Endothelial cell (in vitro differentiated cells): ENCODE measurements at places on chromosomes 3 and 15.

GRCh38 chr15:87527875-87528274 is 728.7 kb downstream of the NTRK3 start:
- DNase-seq, result no peak
- H3K27me3 ChIP-seq, result no peaks in the 10 kb centered on the region
- H3K36me3 ChIP-seq, result no peaks in the 10 kb centered on the region
- no peak overlapping the region for H3K27ac ChIP-seq

GRCh38 chr15:100216182-100216581 is 125.6 kb downstream of the ADAMTS17 start:
- H3K27ac ChIP-seq, result peak overlapping the region; percentile 25
- no peak overlapping the region for H3K4me3 ChIP-seq
- H3K4me1 ChIP-seq, result peaks cover 10% of the 10 kb centered on the region
- no peak for DNase-seq

DNA sequence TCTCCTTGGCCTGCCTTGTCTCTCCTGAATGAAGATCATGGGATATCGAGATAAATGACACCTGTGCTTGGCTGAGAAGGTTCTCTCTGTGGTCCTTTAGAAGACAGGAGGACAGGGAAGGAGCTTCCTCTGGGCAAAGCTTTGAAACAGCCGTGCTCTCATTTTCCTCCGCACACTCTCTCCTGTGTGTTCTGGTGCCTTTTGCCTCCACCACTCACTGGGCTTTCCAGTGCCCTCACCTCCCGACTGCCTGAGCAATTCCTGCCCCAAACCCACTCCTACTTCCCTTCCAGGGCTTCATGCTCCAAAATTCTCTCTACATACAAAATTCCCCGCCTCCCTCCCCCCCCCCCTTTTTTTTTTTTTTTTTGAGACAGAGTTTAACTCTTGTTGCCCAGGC is 32.3 kb downstream of the UPK1B start:
- peaks cover 17% of the 10 kb centered on the region for H3K36me3 ChIP-seq
- DNase-seq, result no peak
- peaks cover 4% of the 10 kb centered on the region for H3K27me3 ChIP-seq

DNA sequence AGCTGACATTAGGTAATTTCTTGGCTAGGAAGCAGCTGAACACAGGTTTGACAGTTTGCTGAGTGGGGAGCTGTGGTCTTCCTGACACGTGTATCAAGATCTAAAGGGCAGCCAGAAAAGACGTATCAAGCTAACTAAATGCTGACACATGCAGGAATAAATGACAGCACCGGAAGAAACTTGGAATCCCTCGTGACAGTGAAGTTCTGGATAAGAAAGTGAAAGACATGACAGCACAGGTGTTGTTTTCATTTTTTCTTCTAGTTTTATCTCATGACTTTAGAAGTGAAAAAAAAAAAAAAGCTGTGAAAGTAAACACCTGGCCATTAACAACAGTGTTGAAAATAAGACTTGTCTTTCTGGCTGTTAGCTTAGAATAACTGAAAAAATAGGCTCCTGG is 48.7 kb downstream of the FGF7 start:
- H3K4me3 ChIP-seq, result no peak overlapping the region
- no peak for DNase-seq
- no peak overlapping the region for H3K27ac ChIP-seq
- H3K4me1 ChIP-seq, result no peaks in the 10 kb centered on the region
- no peaks in the 10 kb centered on the region for H3K36me3 ChIP-seq
- no peaks in the 10 kb centered on the region for H3K27me3 ChIP-seq

DNA sequence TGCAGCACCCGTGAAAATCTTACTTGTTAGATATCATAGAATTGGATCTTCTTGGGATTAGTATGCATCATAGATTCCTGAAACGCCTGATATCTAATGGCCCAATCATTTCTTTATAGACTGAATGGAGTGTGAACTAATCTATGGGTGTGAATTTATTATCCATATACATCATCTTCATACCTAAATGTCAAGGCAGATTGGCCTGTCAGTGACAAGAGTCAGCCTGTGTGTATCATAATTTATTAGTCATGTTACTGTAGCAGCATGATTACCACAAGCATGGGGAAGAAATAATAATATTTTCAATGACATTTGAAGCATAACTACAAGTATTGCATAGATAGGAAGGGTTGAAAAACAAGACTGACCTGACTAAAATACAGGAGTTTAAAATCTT is 235.8 kb downstream of the RAP2B start:
- no peak for DNase-seq
- H3K4me3 ChIP-seq, result no peak overlapping the region
- no peaks in the 10 kb centered on the region for H3K4me1 ChIP-seq
- no peaks in the 10 kb centered on the region for H3K36me3 ChIP-seq
- no peak overlapping the region for H3K27ac ChIP-seq

GRCh38 chr3:151350656-151351055 is 21.3 kb upstream of the P2RY13 start:
- DNase-seq, result no peak
- H3K4me1 ChIP-seq, result peaks cover 23% of the 10 kb centered on the region
- no peaks in the 10 kb centered on the region for H3K36me3 ChIP-seq
- H3K27ac ChIP-seq, result no peak overlapping the region
- H3K27me3 ChIP-seq, result peaks cover 3% of the 10 kb centered on the region

GRCh38 chr15:98562331-98562937 is 85.9 kb upstream of the IGF1R start:
- no peak for DNase-seq
- peaks cover 3% of the 10 kb centered on the region for H3K27me3 ChIP-seq
- H3K4me1 ChIP-seq, result no peaks in the 10 kb centered on the region
- no peak overlapping the region for H3K27ac ChIP-seq
- H3K36me3 ChIP-seq, result no peaks in the 10 kb centered on the region

GRCh38 chr3:189170559-189170958 is 1.2 kb upstream of the TPRG1 start:
- no peak for DNase-seq
- H3K4me3 ChIP-seq, result no peak overlapping the region
- no peaks in the 10 kb centered on the region for H3K36me3 ChIP-seq
- no peaks in the 10 kb centered on the region for H3K4me1 ChIP-seq
- H3K27me3 ChIP-seq, result peaks cover 2% of the 10 kb centered on the region

DNA sequence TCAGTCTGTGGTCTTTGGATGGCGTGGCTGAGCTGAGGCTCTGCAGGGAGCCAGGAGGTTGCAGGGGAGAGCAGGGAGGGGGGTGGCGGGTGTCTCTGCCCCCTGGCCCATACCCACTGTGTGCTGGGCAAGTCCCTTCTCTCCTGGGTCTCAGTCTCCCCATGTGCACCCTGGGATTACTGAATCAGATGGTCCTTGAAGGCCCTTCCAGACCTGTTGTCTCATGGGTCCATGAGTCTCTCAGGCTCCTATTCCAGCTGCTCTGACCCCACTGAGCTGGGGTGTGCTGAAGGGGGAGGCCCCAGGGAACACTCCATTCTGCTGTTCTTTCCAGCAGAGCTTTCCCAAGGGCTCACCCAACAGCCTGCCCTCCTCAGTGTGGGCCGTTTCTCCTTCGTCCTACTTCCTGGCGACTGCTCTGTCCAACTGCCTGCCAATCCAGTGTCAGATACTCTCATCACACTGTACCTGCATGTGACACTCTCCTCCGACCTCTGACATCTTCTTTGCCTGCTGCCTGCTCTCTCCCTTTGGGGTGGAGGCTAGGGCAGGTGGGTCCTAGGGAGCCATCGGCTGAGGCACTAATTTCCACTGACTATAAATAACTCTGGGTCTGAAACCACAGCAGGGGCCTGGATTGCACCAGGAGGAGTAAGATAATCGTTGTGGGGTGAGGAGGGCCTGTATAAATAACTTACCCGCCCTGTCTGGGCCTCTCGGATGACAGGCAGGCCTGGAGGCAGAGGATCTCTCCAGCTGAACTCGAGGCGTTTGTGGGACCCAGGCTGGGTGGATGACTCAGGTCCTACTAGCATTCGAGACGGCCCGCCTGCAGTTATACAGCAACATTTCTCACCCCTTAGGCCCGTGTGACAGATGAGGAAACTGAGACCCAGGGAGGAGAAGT is 67.1 kb downstream of the ATP2B2 start:
- H3K27ac ChIP-seq, result no peak overlapping the region
- peaks cover 17% of the 10 kb centered on the region for H3K4me1 ChIP-seq
- H3K4me3 ChIP-seq, result no peak overlapping the region
- no peak for DNase-seq
- H3K27me3 ChIP-seq, result peaks cover 3% of the 10 kb centered on the region

DNA sequence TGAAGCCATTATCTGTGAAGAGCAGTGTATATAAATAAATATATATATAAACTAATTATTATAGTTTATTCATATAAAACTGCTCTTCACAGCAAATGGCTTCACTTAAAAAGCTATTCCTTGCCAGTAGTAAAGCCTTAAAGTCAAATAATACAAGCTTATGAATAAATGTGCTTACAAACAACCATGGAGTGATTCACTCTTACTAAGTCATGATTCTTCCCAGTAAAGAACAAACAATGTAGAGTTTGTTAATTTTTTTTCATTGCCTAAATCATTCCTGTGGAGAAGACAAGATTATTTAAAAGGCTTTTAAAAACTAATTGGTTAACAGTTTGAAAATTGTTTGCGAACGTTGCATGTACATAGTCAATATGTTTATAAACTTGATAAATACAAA is 140.7 kb downstream of the PLCH1 start:
- no peak for DNase-seq
- H3K27me3 ChIP-seq, result no peaks in the 10 kb centered on the region
- H3K27ac ChIP-seq, result no peak overlapping the region
- no peaks in the 10 kb centered on the region for H3K36me3 ChIP-seq
- H3K4me3 ChIP-seq, result no peak overlapping the region
- H3K4me1 ChIP-seq, result peaks cover 11% of the 10 kb centered on the region

DNA sequence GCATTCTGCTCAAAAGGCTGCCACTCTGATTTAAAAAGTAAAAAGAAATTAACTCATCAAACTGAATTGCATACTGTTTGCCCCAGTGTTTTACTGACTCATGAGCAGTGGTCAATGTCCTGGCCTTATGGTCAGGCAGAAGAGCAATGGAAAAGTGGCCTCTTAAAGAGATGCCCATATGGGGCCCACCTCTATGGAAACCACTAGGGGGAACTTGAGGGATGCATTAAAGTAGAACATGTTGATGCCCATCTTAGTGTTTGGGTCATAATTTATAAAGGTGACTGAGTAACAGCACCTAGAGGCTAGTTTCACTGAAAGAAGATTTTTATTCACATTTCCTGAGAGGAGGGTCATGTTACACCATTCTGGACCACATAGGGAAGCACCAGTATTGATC is 66.5 kb upstream of the RNU6-1 start:
- H3K27ac ChIP-seq, result no peak overlapping the region
- H3K4me1 ChIP-seq, result peaks cover 2% of the 10 kb centered on the region
- peaks cover 1% of the 10 kb centered on the region for H3K27me3 ChIP-seq
- no peak for DNase-seq

- H3K27me3 ChIP-seq, result no peaks in the 10 kb centered on the region
- H3K4me1 ChIP-seq, result peaks cover 29% of the 10 kb centered on the region
- peak; percentile 13 for DNase-seq
Observed at GRCh38 chr15:95284933-95285421, 1045.5 kb upstream of the NR2F2 start.

DNA sequence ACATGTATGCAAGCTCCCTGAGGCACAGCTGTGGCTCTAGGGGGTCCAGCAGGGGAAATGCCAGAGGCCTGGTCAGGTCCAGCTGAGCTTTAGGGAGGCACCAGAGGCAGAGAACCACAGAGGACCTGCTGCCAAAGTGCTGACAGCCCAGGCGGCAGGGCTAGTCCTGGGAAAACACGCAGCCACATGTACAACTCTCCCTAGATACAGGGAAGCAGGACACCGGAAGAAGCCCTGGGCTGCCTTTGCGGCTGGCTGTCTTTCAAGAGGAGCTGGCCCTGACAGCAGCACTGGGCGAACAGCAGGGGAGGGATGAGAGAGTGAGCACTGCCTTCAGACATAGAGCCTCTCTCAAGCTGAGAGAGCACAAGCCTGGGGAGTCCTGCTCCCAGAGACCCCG is 40.7 kb downstream of the RFT1 start:
- peaks cover 11% of the 10 kb centered on the region for H3K4me1 ChIP-seq
- peaks cover 4% of the 10 kb centered on the region for H3K27me3 ChIP-seq
- H3K36me3 ChIP-seq, result peaks cover 7% of the 10 kb centered on the region
- DNase-seq, result no peak

- H3K36me3 ChIP-seq, result no peaks in the 10 kb centered on the region
- H3K27ac ChIP-seq, result no peak overlapping the region
- H3K4me1 ChIP-seq, result no peaks in the 10 kb centered on the region
Observed at GRCh38 chr15:90816401-90817116, 51.8 kb upstream of the FURIN start.

GRCh38 chr3:40869939-40870338 is 329.4 kb upstream of the CTNNB1 start:
- DNase-seq, result no peak
- no peaks in the 10 kb centered on the region for H3K36me3 ChIP-seq
- no peak overlapping the region for H3K27ac ChIP-seq

GRCh38 chr3:172804323-172804722 is 53.8 kb downstream of the ECT2 start:
- H3K36me3 ChIP-seq, result no peaks in the 10 kb centered on the region
- no peak for DNase-seq
- no peaks in the 10 kb centered on the region for H3K4me1 ChIP-seq
- no peak overlapping the region for H3K27ac ChIP-seq

DNA sequence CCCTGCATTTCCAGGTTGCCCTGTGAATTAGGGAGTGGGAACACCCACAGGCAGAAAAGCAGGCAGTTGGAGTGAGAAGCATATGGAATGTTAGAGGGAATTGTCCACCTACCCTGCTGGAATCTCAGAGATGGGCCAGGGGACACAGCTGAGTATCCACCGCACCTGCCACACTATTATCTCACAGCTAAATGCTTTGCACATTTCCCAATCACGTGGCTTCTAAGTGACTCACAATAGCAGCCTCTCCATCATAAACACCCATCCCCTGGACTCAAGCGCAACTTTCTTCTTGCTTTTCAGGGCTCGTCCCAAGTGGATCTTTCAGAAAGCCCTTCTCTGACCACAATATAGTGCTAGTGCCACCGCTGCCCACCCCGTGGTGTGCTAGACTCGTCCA is 389.0 kb upstream of the LMCD1 start:
- H3K27me3 ChIP-seq, result no peaks in the 10 kb centered on the region
- no peak overlapping the region for H3K27ac ChIP-seq
- H3K4me3 ChIP-seq, result no peak overlapping the region

- no peak overlapping the region for H3K4me3 ChIP-seq
- peaks cover 12% of the 10 kb centered on the region for H3K4me1 ChIP-seq
- no peaks in the 10 kb centered on the region for H3K27me3 ChIP-seq
- no peak overlapping the region for H3K27ac ChIP-seq
- H3K36me3 ChIP-seq, result no peaks in the 10 kb centered on the region
Observed at GRCh38 chr15:53808058-53808706, 48.7 kb upstream of the WDR72 start.

DNA sequence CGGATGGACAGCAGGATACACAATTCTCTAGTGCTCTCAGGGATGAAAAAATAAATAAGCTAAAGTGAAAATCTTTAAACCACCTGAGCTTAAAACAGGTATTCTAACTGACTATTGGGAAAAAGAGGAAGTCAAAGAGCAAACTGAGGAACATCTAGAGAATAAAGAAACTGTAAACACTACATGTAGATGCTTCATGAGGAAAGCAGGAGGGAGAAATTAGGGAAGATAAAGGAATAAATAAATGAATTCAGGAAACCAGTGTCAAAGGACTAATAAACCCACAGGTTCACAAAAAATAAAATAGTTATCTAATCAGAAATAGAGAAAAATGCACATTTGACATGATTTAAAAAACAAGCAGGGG is 525 bp upstream of the MCCC1 start:
- H3K27ac ChIP-seq, result peak overlapping the region; percentile 95
- H3K4me3 ChIP-seq, result peak overlapping the region; percentile 94
- DNase-seq, result no peak
- H3K4me1 ChIP-seq, result peaks cover 17% of the 10 kb centered on the region
- H3K27me3 ChIP-seq, result no peaks in the 10 kb centered on the region
- H3K36me3 ChIP-seq, result peaks cover 3% of the 10 kb centered on the region

- no peak for DNase-seq
- H3K27me3 ChIP-seq, result no peaks in the 10 kb centered on the region
- H3K36me3 ChIP-seq, result peaks cover 24% of the 10 kb centered on the region
- peaks cover 42% of the 10 kb centered on the region for H3K4me1 ChIP-seq
Observed at GRCh38 chr3:194657439-194657838, 14.6 kb downstream of the LSG1 start.
